Pons (tissue), 1 donor: ENCODE measurements at places on chromosomes 5 and 9.

DNA sequence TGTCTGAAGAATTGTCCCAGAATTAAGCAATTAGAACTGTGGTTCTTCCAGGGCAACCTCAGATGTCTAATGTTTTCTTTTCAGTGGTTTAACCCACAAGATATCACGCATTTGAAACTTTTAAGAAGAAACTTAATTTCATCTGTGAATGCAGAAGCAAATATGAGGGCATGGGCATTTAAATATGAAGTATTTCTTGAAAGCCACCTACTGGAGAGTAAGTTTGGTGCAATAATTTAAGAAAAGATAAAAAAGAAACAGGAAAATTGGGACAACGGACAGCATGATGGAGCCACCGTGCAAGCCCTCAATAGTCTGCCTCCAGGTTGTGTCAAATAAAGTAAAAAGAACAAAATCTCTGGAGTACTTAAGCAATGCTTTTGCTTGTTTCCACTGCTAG, 1.2 kb upstream of the CAPSL start:
- DNase-seq: no peak

DNA sequence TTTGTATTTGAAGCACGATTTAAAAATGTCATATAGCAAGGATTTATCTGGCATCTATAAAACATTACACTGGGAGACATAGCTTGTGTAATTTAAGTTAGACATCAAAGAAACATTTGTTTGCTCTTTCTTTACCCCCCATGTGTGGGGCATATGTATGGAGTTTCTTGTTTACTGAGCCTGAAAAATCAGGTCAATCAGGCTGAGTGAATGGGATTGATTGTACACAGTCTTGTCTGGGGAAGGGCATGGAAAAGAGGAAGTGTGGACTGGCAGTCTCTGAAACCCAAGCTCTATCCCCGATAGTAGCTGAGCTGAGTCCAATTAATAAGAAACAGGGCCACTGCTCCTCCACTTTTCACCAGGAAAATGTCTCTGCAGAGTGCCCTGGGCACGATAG, 49.4 kb downstream of the SLC46A2 start:
- peak; percentile 96 for DNase-seq

- peak; percentile 85 for DNase-seq
These were observed 24.6 kb downstream of the NR2F1 start for GRCh38 chr5:93607367-93608258.

- DNase-seq: peak; percentile 10
These were observed 145.3 kb upstream of the ADCY2 start for GRCh38 chr5:7250611-7251010.

DNA sequence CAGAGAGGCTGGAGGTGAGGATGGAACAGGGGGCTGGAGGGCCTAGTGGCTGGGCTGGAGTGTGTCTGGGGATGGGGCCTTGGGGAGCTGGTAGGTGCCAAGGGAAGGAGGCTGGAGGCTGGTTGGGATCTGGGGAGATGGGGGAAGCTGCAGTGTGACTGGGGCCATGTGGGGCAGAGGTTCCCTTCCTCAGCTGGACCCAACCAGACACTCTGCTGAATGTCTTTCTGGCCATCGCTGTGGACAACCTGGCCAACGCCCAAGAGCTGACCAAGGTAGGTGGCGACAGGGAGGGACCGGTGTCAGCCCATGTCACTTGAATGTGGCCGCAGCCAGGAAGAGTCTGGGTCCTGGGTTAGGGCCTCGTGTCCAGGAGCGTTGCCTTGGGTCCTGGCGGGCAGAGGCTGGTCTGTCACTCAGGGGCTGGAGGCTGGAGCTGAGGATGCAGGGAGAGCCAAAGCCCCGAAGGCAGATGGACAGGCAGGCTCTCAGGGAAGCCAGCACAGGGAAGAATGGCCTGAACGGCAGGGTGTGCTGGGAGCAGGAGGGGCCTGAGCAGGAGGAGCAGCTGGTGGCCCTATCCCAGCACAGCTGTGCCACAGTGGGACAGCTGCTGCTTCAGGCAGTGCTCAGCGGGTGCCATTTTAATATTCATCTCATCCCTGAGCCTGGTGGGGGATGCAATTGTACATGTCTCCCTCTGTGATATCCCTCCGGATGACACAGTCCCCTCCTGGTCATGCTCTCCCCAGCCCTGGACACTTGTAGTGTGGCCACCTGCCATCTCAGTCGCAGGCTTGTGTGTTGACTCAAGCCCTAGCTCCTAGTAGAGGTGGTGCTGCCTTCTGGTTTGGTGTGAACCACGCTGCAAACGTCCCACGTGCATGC, 132.5 kb downstream of the CACNA1B start:
- no peak for DNase-seq

GRCh38 chr9:138072897-138073296, 195.3 kb downstream of the CACNA1B start:
- DNase-seq: no peak

DNA sequence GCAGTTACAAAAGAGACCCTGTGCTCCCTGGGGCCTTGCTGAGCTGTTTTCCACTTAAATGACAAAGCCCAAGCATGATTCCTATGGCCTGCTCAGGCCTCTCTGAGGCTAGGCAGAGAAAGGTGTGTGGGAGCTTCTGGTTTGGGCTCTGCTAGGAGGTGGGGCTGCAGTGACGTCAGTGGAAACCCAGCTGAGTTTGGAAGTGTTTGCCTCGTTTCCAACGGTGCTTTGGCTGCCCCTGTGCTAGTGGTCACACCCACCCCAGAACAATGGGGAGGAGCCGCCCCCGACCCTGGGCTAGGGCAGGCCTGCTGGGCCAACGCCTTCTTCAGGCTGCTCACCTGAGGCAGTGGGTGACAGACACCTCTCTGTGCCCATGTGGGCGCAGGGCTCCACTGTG, 10.4 kb downstream of the ANGPTL2 start:
- DNase-seq: no peak

- DNase-seq: peak; percentile 55
These were observed 155.1 kb downstream of the ARSB start for GRCh38 chr5:78829811-78830527.

- DNase-seq: no peak
These were observed 82.3 kb upstream of the AGXT2 start for GRCh38 chr5:35129921-35130485.
